Thoracic aorta (tissue), 2 donors: ENCODE measurements at places on chromosomes 11 and 22. TPM values are rescaled to one million over a fixed set of nuclear protein-coding genes. Genes with fewer than 3 reads are reported as not detected.

Gene MUC5AC
- 45.9 TPM for total RNA-seq

Gene SULT4A1
- not detected for total RNA-seq

Gene SLC25A17
- 17.9 TPM for total RNA-seq

Gene SLC22A6
- not detected for total RNA-seq

DNA sequence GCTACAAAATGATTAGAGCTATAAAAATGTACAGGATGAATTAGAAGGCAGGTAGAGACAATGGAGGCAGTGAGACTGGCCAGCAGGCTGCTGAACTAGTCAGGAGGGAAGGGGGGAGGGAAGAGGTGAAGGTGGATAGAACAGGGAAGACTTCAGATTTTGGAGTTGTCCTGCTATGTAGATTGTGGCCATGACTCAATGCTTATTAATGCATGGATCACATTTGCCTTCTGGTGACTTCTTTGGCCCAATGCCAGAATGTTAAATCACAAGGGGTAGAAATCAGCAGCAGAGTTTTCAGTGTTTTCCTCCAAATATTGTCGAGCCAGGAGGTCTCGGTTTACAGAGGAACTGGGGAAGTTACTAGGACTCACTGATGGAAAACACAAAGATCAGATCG lies 346.6 kb downstream of the AASDHPPT start:
- DNase-seq: no peak

Gene DSCAML1
- 0.21 TPM for total RNA-seq

DNA sequence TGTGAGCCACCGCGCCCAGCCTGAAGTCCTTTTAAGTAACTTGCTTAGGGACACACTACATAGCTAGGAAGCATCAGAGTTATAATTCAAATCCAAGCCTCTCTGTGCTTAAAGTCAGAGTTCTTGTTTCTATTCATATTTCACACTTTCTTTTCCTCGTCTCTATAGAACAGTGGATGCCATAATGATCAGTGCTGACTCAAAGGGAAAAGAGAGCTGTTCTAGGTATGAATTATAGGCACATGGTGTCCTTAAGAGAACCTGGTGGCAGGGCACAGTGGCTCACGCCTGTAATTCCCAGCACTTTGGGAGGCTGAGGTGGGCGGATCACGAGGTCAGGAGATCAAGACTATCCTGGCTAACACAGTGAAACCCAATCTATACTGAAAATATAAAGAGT lies 400.2 kb upstream of the DDI1 start:
- DNase-seq: no peak

Gene GVQW3
- 0.68 TPM for total RNA-seq

DNA sequence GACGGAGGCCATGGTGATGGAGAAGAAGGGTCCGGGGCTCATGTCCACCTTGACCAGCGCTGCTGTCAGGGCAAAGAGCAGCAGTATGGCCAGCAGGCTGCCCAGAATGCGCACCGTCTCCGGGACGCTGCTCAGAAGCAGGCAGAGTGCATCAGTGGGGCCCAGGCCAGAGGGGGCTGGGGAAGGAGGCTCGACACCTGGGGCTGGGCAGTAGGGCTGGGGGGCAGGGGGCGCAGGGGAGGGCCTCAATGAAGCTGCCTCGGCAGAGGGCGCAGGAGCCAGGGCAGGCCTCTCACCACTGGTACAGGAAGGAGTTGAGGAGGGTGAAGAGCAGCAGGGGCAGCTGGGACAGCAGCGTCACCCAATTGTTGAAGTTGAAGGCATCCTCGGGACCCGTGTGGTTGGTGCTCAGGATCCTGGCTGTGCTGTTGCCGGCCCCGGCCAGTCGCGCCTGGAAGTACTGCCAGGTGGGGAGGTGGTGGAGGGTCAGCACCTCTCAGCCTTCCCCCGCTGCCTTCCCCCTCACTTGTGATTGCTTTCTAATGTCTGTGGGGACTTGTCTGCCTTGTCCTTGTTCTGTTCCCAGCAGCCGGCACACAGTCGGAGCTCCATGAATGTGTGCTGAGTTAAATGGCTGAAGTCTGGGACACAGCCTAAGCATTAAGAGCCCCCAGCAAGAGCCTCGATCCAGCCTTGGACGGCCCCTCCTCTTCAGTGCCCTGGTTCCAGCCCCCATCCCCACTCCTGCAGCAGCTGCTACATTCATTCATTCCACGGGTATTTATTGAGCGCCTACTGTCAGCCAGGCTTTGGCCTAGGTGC lies 2.3 kb downstream of the SLC29A2 start:
- DNase-seq: no peak

DNA sequence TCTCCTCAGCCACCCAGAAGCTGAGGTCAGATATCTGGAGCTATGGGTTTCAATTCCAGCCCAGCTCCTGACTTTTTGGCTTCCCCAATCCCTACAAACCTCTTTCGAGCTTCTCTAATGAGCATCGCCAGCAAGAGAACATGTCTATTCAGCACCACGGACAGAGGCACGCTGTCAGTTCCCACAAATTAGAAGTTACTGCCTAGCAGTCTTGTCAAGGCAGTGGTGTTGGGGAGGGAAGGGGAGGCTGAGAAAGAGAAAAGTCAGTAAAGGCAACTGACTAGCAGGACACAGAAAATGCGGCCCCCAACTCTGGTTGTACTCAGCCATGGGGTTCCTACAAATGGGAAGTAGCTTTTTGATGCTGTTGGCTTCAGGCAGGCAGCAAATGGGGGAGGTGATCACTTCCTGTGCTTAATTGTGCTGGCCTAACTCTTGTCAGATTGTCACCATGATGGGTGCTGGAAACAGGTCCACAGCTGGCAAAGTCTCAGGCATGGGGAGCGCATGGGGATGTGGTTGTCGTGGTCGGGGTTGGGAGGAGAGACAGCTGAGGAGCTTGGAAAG lies 205.9 kb downstream of the ST3GAL4 start:
- DNase-seq: no peak

- DNase-seq: no peak
Measured at GRCh38 chr11:112590764-112591163, 330.1 kb upstream of the PLET1 start.
